NCI-H526 treated with DMSO at 0.1 percent for 48 hours (cell line): ENCODE measurements at places on chromosomes 1 and 21.

- peak; percentile 21 for DNase-seq
Measured at GRCh38 chr1:235093013-235093695, 35.5 kb downstream of the TOMM20 start.

DNA sequence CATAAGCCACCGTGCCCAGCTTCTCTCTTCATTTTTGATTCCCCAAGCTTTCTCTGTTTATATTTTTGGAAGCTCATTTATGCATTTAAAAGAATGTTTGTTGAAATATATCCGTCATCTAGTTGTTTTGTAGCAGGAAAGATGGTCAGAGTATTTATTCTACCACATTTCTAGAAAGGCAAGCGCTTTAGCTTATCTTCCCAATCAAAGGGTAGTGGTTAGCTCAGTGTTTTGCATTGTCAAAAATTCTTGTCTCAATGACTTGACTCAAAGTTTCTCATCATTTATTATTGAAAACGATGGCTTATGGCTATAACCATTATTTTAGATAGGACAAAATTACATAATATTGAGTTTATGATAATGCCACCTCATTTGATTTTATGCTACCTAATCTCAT, 116.1 kb upstream of the ZP4 start:
- no peak for DNase-seq

DNA sequence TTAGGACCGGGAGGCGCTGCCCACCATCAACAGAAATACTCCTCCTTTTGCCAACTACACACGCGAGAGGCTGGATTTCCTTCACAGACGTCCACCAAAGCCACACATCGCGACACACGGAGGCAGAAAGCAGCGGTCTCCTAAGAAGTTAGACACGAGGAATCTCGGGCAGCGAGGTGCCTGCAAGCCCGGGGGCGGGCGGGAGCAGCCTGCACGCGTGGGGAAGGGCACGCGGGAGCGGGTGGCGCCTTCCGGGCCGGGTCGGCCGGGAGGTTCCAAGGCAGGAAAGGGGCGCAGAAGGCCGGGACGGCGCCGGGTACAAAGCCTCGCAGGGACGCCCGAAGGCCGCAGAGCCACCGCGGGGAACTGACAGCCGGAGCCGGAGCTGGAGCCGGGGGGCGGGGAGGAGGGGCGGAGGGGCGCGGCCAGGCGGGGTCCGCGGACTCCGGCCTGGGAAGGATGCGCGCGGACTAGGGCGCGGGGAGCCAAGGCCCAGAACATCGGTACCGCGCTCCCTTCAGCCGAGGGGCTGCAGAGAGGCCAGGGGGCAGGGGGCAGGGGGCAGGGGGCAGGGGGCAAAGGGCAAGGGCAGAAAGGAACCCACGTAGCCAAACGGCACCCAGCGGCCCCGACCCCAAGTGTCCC, 722 bp downstream of the NPHP4 start:
- DNase-seq, result no peak

GRCh38 chr1:86498281-86498680, 29.6 kb downstream of the CLCA1 start:
- DNase-seq, result no peak
